ENCODE measurements at places on chromosomes 13 and 19.

DNA sequence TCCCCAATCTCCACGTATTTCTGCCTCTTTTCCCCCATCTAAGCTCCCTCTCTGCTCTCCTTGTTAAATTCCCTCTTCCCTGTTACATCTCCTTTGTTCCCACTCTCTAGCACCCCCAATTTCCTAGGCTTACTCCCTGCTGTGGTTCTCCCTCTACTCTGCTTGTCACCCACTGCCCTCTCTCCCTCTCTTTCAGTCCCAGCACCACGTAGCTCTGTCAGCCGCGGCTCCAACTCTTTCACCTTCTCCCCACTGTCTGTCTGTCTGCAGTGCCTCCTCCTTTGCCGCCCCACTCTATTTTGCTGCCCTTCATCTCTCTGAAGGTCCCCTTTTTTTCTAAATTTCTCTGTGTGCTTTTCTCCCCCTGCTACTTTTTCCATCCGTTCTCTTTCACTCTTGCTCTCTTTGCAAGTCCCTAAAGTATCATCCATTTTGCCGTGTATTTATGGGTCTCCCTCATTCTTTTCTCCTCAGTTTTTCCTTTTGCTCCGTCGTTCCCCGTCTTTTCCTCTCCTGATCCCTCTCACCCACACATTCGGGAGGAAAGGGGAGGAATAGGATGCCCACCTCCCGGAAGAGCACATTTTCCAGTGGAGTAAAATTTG lies 937 bp downstream of the ZNF841 start:
- DNase-seq: no peak

GRCh38 chr19:710767-711166 lies 2.0 kb downstream of the PALM start:
- no peak for DNase-seq

DNA sequence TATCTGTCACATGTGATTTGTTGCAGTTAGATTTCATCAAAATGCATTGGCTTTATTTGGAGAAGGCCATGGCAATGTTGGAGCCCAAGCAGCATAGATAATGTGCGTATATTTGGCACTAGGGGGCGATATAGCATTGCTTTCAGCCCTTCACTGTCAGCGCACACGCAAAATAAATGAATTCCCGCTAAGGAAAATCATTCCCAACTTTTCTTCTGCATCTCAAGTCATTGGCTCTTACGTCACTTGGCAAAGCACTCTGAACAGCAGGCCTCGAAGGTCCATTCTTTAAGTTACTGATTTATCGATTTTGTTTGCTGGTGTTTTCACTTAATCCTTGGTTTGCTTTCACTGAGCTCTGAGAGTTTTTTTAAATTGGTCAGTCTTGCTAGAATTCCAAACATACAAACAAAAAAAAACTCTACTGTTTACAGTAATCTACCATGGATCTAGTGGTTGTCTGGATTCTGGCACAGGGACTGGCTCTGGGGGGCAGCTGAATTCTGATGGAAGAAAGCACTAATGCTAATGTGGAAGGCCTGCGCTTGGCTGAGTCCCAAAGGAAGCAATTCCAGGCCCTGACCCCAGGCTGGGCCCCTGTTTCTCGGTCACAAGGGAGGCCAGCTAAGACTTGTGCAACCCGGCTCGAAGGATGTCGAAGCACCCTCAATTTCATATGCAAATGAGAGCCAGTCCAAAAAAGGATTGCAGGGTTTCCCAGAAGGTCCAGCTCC lies 97.7 kb upstream of the IPO5 start:
- DNase-seq: peak; percentile 80

- no peak for DNase-seq
Measured at GRCh38 chr13:73715911-73716510, 418.2 kb downstream of the KLF12 start.

DNA sequence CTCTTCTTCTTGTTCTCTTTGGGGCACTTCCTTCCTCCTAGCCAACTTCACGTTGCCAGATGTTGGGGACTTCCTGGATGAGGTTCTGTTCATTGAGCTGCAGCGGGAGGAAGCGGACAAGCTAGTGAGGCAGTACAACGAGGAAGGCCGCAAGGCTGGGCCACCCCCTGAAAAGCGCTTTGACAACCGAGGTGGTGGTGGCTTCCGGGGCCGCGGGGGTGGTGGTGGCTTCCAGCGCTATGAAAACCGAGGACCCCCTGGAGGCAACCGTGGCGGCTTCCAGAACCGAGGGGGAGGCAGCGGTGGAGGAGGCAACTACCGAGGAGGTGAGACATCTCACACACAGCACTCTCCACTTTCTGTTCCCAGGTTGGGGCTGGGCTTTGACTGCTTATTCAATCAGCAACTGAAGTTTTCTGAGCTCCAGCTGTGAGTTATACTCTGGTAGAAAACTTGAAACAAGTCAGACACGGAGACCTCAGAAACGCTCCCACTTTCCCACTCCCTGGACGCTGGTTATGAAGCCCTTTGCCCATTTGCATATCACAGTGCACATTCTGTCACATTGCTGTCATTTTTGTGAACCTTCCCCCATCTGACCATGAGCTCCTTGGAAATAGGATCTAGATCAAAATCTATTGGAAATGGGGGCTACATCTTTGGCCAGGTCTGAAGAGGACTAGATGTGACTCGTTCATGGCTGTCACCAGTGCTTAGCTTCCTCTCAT lies 7.2 kb upstream of the CCDC97 start:
- DNase-seq: no peak

GRCh38 chr19:16161840-16162239 lies 11.5 kb downstream of the CIB3 start:
- no peak for DNase-seq

DNA sequence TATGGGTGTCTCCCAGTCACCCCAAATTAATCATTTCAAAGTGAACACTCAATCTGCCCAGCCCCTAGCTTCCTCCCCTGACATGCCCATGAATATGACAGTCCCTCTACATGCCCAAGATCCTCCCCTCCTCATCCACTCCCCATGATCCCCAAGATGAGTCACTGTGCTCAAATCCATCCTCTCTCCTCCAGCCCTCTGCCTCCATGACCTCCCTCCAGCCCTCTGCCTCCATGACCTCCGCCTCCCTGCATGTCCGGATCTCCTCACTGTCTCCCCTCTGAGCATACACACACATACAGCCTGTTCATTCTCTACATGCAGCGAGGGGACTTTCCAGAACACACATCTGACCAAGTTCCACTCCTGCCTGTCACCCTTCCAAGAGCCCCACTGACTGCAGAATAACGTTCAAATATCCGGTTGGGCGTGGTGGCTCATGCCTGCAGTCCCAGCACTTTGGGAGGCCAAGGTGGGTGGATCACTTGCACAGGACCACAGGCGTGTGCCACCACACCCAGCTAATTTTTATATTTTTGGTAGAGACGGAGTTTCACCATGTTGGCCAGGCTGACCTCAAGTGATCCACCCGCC lies 18.4 kb upstream of the FEM1A start:
- DNase-seq: no peak

GRCh38 chr19:6074709-6075403 lies 35.4 kb downstream of the RFX2 start:
- DNase-seq: no peak

DNA sequence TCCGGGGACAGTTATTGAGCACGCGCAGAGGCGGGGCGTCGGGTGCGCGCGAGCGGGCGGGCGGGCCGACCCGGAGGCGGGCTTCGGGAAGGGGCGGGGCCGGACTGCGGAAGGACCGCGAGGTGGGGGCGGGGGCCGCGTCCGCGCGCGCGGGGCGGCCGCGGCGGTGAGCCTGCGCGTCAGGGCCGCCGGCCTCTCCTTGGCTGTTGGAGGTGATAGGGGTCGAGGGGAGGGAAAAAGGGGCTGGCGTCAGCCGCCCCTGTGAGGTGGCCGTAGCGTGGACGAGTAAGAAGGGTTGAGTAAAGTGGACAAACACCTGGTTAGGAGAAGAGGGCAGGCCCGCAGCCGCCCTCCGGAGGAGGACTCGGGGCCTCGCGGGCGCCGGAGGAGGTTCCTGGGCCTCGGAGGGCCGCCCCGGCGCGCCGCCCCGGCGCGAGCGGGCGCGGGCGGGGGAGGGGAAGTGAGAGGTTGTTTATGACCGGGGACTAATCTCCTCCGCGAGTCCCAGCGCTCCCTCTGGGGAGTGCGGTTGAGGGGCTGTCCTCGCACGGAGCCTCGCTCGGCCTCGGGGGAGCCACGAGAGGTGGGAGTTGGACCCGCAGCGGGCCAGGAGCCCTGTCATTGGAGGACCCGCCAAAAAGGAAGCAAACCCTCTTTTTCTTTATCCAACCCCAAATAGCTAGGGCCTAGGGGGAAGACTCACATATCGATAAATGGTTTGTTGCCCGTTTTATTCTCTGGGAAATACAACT lies 547 bp upstream of the INTS6 start:
- DNase-seq: peak; percentile 85

DNA sequence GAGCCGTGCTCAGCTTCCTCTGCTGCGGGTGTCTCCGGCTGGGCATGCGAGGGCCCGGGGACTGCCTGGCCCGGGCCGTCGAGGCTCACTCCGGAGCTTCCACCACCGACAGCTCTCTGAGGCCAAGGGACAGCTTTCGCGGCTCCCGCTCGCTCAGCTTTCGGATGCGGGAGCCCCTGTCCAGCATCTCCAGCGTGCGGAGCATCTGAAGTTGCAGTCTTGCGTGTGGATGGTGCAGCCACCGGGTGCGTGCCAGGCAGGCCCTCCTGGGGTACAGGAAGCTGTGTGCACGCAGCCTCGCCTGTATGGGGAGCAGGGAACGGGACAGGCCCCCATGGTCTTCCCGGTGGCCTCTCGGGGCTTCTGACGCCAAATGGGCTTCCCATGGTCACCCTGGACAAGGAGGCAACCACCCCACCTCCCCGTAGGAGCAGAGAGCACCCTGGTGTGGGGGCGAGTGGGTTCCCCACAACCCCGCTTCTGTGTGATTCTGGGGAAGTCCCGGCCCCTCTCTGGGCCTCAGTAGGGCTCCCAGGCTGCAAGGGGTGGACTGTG lies 1.2 kb downstream of the S1PR4 start:
- no peak for DNase-seq

- no peak for DNase-seq
Measured at GRCh38 chr19:15372470-15372869, 7.1 kb downstream of the AKAP8 start.

GRCh38 chr13:112696001-112696868 lies 6.4 kb downstream of the ATP11A start:
- DNase-seq: no peak

DNA sequence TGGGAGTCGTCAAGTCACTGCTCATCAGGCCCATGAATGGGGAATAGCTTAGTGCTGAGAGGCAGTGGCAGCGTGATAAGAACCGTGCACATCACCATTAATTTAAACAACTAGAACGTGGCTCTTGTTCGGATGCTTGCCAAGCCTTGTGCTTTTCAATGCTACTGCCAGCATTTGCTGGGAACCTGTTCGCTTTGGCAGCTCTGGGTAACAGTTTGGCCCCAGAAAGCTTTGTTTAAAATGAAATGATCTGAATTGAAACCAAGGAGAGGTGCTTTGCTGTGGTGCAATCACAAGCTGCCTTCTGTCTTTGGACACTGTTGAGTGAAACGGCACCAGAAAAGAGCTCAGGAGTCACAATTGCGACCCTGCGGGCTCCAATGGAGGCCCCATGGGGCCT lies 53.5 kb upstream of the OLFM4 start:
- no peak for DNase-seq

DNA sequence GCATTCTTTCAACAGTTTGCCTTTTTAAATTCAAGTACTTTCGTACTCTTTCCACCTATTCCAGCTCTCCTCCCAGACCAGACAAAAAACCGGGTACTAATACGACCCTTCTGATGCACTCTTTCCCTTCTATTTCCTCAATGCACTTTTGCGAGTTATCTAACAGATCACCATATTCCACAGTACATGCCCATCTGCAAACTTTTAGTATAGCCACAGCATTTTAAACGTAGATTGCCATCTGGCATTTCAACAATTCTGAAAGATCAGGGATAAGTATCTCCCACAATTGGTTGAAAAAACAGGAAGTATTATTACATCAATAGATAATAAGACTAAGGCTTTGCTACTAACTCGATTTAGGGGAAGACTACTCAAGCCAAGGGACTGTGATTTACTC lies 31.5 kb downstream of the RBM26 start:
- no peak for DNase-seq

DNA sequence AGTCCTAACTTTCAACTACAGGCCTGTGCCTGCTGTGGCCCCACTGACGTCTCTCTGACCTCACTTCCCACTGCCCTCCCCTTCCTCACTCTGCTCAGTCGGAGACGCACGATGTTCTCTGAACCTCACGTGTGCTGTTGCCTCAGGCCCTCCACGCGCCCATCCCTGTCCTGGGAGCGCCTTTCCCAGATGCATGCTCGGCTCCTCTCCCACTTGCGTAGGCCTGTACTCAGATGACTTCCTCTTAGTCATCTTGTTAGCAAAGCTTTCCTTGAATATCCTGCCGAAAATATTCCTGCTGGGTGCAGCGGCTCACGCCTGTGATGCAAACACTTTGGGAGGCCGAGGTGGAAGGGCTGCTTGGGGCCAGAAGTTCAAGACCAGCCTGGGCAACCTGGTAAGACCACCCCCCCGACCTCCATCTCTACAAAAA lies 9.3 kb upstream of the SYT5 start:
- peak; percentile 71 for DNase-seq

GRCh38 chr13:46962281-46962941 lies 65.6 kb upstream of the HTR2A start:
- no peak for DNase-seq

DNA sequence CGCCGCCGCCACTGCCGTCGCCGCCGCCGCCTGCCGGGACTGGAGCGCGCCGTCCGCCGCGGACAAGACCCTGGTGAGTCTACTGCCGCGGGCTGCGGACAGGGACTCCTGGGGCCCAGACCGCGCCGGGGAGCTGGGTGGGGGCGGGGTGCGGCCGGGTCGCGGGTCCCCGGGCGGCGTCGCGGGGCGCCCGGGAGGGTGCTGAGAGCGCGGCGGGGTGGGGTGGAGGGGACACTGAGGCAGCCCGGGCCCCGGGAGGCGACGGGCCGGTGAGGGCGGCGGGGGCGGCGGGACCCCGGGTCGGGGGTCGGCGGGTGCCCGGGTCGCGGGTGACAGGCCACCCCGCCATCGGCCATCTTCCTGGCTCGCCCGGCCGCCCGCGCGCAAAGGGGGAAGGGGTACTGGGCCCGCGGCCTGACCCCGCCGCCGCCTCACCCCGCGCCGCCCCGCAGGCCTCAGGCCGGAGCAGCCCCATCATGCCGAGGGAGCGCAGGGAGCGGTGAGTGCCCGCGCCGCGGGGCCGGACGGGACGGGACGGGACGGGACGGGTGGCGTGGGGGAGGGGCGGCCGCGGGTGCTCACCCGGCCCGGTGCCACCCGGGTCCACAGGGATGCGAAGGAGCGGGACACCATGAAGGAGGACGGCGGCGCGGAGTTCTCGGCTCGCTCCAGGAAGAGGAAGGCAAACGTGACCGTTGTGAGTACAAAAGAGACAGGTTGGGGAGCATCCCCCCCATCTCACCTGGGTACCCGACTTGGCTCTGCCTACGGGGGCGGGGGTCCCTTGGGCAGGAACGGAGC lies 489 bp downstream of the CCNE1 start:
- peak; percentile 49 for DNase-seq

- DNase-seq: no peak
Measured at GRCh38 chr13:66359910-66360552, 870.1 kb downstream of the PCDH9 start.

DNA sequence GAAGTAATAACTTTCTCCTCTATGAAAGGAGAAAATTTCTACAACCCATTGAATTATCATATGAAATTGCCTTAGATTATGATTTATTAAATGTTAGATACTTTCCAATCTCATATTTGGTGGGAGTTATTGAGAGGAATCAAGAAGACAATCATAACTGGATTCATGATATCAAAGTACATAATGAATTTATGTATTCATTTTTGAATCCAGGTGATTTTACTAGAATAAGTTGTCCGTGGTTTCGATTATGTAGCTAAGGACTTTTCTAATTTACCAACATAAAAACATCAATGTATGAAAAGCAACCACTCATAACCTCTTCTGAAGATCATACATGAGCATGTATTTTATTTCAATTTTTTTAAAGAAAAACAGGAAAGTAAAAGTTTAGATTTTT lies 1225.0 kb upstream of the MIR17HG start:
- no peak for DNase-seq

Data from psoas muscle (tissue), 8 donors.